Activated naive CD4-positive, alpha-beta T cell (primary cell): ENCODE measurements at places on chromosomes 7 and 10.

DNA sequence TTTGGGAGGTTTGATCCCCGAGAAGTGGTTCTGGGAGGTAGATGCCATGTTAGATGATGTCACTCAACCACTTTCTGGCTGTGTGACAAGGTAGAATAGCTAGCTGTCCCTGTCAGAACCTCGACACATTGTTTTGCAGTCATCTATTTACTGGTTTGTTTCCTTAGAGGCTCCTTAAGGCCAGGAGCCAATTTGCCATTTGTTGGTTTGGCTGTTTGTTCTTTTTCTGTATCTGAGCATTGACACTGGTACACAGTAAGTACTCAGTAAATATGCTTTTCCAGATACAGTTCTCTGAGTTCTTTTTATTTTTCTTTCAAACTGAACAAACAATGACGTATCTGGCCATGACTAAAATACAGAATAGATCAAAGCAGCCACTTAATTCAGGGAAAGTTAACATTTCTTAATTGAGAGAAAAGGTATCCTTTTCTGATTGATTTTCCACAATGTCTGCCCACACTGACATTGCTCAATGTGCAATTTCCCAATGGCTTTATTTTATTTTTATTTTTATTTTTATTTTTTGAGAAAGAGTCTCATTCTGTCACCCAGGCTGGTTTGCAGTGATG is 121.6 kb downstream of the SPAG6 start:
- no peak for DNase-seq

GRCh38 chr10:132405463-132405991 is 8.5 kb downstream of the PWWP2B start:
- no peak for DNase-seq

GRCh38 chr7:48255046-48255445 is 83.8 kb downstream of the ABCA13 start:
- no peak for DNase-seq

- DNase-seq, result no peak
Measured at GRCh38 chr7:88226886-88227516, 7.2 kb upstream of the SRI start.

- DNase-seq, result no peak
Measured at GRCh38 chr10:19620811-19621210, 195.4 kb upstream of the PLXDC2 start.

DNA sequence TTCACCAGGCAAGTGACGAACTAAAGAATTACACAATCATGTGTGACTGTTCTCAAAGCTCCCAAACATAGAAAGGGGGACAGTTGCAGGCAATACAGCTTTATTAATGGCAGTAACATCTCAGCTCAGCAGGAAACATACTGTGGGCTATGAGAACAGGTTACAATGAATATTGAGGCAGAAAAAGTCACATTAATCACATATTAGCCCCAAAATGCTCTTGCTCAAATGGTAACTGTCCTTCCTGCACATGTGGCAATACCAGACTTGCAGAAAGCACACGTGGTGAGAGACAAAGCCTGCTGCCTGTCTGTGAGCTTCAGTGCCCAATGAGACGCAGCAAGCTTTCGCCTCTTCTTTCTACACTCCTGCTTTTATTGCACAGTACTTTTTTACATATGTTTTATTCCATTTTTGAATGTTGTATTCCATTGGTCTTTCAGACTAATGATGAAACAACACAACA is 104.9 kb upstream of the ACBD5 start:
- DNase-seq, result no peak

DNA sequence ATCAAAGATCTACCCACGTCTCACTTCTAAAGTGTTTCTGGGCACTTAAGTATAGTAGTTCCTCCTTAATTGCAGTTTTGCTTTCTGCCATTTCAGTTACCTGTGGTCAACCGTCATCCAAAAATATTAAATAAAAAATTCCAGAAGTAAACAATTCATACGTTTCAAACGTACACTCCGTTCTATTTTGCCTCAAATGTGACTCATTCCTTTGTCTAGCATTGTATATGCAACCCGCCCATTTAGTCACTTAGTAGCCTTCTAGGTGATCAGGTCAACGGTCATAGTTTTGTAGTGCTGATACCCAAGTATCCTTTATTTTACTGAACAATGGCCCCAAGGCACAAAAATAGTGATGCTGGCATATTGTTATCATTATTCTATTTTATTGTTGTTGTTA is 33.8 kb downstream of the HGF start:
- DNase-seq, result no peak

DNA sequence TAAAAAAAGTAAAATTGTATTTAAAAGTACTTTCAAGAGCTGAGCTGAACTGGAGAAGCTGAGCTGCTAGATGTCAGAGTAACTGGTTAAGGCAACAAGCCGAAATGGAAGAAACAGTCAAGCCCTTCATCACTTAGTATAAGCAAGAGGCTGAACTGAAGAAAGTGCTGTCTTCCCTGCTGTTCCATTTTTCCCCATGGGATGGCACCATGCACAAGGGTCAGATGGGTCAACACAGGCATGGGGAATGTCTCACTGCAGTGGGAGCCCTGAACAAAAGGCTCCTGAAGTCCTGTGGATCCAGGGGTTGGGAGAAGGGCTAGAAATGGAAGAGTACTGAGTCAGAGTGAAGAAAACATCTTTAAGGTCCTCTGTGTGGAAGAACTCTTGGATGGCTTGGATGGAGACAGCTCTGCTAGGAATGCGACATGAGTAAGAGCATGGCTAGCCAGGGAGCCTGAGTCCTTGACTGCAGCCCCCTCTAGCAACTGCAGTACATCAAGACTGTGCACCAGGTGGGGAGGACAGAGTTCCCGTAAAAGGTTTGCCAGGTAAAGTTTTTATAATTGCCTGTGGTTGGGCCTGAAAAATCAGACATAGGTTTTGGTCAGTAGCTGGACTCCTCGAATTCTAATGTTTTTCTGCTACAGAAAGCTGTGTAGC is 348.3 kb downstream of the GPR158 start:
- DNase-seq, result no peak

DNA sequence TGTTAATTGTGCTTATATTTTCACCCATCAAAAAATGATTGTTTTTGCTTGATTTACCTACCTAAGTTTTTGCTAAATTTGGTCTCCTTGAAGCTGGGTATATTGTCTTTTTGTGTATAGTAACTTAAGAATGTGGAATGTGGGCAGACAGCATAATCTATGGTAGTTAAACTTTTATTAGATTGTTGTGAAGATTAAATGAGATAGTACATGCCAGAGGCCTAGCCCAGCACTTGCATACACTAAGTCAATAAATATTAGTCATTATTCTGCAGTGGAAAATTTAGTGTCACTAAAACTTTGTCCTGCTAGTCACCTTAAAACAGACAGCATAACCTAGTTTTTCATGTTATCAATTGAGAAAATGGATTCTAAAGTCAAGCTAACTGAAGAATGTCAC is 19.3 kb upstream of the RPA3 start:
- DNase-seq, result no peak

DNA sequence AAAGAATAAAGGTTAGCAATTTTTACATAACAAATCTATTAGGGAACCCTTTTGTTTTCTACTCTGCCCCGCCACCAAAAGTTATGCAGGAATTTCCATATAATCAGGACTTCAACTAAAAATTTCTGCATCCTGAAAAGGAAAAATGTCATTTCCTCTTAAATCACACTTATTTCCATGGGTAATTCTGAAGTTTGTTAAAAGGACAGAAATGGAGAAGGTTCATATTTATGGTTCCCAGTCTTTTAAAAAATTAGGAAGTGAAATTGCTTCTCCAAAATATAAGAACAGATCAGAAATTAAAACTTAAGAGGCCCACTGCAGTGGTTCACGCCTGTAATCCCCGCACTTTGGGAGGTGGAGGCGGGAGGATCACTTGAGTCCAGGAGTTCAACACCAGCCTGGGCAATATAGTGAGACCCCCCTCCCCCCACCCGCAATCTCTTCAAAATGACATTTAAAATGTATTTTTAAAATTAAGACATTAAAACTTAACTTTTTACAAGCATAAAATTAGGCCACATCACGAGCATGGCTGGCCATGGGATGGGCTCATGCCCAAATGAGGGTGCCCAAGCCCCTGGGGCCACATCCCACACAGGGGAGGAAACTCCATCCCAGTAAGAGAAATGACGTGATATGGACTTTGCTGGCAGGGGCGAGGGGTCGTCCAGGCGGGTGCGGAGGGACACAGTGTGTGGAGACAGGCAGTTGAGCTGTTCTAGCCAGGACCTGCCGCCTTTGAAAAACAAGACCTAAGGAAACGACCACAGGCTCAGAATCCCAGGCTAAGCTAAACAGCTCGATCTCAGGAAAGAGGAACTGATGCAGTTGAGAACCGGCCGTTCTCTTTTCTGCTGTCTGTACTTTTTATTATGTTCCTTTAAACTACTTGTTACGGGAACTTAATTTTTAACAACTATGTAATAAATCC is 51.3 kb upstream of the NFE2L3 start:
- no peak for DNase-seq

- DNase-seq, result no peak
Measured at GRCh38 chr7:131626643-131627042, 70.2 kb upstream of the PODXL start.

- no peak for DNase-seq
Measured at GRCh38 chr10:126119599-126119998, 223.2 kb downstream of the FANK1 start.

- DNase-seq, result no peak
Measured at GRCh38 chr10:113621799-113622198, 42.0 kb downstream of the NRAP start.

DNA sequence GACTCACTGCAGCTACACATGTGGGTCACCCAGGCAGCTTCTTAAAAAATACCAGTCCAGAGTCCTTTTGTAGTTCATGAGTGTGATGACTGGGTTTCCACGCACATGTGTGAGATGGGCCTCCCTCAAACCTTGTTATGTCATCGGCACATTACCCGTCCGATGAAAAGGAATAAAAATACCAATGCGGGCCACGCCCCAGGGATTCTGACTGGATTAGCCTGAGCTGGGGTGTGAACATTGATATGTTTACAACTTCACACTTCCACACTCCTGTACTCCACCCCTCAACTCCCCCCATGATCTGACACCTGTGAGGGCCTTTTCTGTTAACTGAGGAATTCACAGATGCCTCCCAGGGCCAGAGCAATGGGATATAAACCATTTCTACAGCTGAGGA is 6.2 kb downstream of the SLC29A3 start:
- no peak for DNase-seq

DNA sequence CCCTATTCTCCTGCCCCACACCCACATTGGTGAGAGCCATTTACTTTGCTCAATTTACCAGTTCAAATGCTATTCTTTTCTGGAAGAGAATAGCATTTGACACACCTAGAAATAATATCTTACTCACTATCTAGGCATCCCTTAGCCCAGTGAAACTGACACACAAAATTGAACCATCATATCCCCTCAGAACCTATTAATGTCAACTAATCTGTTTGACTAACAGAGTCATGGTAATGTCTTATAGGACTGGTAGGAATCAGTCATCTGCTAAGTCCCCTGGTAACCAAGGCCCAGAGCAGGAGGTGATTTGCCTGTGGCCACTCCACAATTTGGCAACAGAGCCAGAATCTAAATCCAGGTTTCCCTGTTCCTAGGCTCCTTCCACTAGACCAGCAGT is 63.3 kb downstream of the PPP1R3C start:
- no peak for DNase-seq

DNA sequence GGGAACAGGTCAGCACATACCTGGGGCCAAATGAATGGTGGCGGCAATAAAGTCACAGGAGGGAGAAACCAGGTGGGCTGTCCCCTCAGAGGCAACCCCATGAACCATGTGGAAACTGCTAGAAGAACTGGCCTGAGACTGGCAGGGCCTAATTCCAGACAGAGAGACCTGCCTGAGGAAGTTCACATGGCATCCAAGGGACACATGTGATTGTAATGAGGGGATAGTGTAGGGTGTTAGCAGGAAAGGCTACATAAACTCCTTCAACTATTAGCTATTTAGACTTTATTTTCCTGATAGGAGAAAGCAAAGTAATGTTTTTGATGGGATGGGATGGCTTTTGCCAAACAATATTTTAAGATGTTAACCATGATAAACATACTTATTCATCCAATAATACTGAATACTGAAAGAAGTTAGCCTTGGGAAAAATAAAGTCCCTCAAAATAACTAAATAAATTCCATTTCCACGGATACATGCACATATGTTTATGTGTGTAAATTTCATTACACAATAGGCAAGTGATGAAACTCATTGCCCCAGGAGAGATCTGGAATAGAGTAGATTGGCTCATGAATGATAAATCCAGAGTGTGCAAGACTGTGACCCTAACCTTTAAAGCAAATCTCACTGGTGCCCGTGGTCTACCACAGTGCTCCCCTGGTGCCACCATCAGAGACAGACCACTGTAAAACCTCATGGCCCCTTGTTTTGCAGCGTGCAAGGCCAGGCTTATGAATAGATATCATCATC is 137.0 kb downstream of the NRF1 start:
- no peak for DNase-seq

- DNase-seq, result no peak
Measured at GRCh38 chr10:1256432-1256725, 200.2 kb downstream of the WDR37 start.

GRCh38 chr10:27815261-27815660 is 69.6 kb upstream of the MKX start:
- no peak for DNase-seq

- DNase-seq, result no peak
Measured at GRCh38 chr10:78267598-78267997, 233.9 kb downstream of the RPS24 start.

GRCh38 chr7:66867198-66867790 is 53.7 kb upstream of the TMEM248 start:
- DNase-seq, result no peak

- no peak for DNase-seq
Measured at GRCh38 chr7:17943006-17943405, 2.7 kb upstream of the SNX13 start.

- peak; percentile 49 for DNase-seq
Measured at GRCh38 chr10:133379152-133379800, at the start of gene PAOX. PAOX (plus strand) TSS chr10:133379262; CDS start chr10:133379317, 55 bp downstream.

- no peak for DNase-seq
Measured at GRCh38 chr7:77791336-77791735, 6.9 kb downstream of the TMEM60 start.

DNA sequence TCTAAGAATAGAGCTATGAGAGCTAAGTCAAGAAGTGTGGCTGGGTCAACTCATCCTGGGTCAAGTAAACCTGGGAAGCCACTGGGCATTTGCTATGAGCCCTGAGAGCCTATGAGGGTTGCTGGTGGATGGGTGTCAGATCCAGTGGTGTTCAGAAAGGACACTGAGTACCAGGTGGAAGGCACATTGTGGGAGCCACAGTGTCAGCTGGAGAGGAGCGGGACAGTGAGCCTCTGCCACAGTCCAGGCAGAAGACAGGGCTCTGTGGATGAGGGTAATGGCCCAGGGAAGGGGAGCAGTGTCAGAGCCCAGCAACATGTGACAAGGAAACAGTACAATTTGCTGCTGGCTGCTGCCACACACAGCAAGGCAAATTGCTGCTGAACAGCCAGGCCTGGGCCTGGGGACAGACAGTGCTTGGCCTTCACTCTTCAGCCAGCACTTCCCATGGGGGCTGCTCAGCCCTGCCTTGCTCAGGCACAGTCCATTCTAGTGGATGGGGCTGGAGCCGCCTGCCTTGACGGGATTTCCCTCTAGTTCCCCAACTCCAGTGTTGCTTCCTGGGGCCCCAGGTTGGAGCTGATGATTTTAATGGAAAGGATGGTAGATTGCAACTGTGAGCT is 90.9 kb upstream of the CHST15 start:
- DNase-seq, result no peak
